DND-41 (cell line): ENCODE measurements at places on chromosomes 6 and 20.

DNA sequence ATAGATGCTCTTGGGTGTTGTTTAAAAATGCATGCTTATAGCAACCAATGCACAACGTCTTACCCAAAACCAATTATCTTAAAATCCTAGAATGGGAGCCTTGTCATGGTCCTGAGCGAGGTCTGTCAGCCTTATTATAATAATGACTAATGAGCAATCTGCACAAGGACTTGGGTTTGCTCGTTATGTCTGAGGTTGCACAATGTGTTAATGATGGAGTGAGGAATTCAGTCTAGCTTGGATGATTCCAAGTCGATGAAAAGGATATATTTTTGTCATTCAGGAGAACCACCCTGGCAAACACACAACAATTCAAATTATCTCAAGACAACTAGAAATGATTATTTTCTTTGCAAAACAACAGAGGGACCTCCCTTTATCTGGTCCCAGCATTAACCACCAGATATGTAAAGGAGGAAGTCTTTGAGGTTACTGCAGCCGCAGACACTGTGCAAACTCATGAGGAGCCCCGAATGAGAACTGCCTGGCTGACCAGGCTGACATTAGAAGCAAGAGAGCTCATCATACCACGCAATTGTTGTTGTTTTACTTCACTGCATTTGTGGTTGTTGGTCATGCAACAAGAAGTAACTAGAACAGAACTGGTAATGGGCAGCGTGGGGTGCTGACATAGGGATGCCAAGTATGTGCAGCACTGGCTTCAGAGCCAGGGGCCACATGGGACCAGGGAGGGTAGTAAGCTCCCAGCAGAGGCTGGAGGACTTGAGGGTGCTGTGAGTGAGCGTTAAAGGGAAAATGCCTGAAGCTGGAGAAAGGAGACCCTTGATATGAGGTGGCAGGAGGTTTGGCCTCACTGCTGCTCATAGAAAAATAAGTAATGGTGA lies 488.3 kb downstream of the CDH26 start:
- DNase-seq, result peak; percentile 45
- H3K4me3 ChIP-seq, result no peak overlapping the region
- no peak overlapping the region for H3K27ac ChIP-seq
- peaks cover 8% of the 10 kb centered on the region for H3K4me1 ChIP-seq
- no peaks in the 10 kb centered on the region for H3K36me3 ChIP-seq

DNA sequence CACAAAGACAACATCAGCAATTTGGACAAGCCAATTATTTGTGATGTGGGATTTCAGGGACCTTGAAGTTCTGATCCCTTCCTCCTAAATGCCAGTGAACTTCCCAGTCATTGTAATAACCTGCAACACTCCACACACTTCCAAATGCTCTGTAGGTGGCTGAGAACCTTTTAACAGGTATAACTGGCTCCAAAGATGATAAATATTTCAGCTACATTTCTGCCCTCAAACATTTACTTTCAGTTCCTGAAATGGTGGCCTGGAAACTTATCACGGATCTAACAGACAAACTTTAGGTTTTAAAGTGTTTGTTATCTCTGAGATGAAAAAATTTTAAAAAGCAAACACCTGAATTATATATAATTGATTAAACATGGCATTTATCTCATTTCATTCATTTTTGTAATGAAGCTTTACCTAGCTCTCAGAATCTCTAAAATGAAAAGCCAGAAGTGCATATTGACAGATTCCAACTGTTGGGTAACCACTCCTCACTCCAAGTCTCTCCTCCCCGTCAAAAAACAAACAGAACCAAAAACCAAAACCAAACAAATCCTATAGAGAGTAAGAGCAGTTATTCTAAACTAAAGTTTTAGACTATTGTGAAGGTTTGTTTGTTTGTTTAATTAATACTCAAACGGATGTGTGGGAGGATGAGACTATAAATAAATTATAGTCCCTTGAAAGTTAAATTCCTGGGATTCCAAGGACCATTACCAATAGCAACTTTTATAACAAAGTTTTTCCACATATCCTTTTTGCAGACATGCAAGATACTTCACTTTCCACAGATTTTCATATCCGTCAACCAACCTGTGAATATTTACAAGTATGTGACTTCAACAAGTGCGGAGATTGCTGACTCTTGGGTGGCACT lies 12.4 kb upstream of the KIAA0408 start:
- no peaks in the 10 kb centered on the region for H3K4me1 ChIP-seq
- DNase-seq, result no peak
- H3K4me3 ChIP-seq, result no peak overlapping the region
- H3K27ac ChIP-seq, result no peak overlapping the region
- no peaks in the 10 kb centered on the region for H3K27me3 ChIP-seq
- 0 out of 2 replicates have a peak, but pooled peaks cover 4% of the 10 kb centered on the region for H3K36me3 ChIP-seq

DNA sequence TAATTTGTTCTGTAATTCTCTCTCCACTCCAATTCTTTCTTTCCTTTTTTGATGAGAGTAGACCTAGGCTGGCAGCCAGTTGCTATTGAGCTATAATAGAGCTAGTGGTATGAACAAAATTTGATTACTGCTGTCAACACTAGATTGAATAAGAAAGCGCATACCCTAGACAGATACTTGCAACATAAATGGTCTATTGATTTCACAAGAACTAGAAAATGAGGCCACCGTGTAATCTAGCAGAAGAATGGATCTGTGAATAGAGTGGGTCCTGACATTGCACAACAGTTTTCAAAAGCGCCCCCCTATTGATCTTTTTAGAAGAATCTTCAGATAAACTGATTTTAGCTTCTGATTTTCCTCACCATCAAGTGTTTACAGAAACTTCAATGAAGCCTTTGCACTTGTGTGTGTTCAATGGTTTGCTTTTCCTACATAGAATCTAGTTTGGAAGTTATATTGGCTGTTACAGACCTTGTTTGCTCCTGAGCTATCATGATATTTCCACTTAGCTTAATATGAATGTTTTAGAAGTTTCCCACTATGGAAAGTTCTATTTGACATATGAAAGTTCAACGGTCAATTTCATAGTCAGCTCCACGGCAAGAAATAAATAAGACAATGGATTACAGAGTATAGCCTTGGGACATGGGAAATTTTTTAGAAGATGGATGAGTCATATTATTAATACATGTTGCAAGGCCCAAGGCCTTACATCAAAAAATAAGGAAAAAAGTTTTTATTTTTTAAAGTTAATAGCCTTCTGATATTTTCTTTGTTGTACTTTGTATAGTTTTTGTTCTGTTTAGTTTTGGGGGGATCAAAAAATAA lies 55.6 kb downstream of the UTRN start:
- peaks cover 57% of the 10 kb centered on the region for H3K4me1 ChIP-seq
- H3K36me3 ChIP-seq, result 0 out of 2 replicates have a peak, but pooled peaks cover 4% of the 10 kb centered on the region
- H3K4me3 ChIP-seq, result no peak overlapping the region
- H3K27ac ChIP-seq, result no peak overlapping the region
- H3K27me3 ChIP-seq, result no peaks in the 10 kb centered on the region

GRCh38 chr6:159969921-159970320 lies 1.0 kb downstream of the IGF2R start:
- DNase-seq, result peak; percentile 49
- peaks cover 60% of the 10 kb centered on the region for H3K4me1 ChIP-seq
- no peaks in the 10 kb centered on the region for H3K27me3 ChIP-seq
- H3K27ac ChIP-seq, result peak overlapping the region; percentile 79
- peak overlapping the region; percentile 76 for H3K4me3 ChIP-seq

- H3K27me3 ChIP-seq, result no peaks in the 10 kb centered on the region
- H3K27ac ChIP-seq, result no peak overlapping the region
- DNase-seq, result peak; percentile 63
- no peaks in the 10 kb centered on the region for H3K36me3 ChIP-seq
Observed at GRCh38 chr6:166515072-166515810, 71.2 kb downstream of the RAMACL start.

DNA sequence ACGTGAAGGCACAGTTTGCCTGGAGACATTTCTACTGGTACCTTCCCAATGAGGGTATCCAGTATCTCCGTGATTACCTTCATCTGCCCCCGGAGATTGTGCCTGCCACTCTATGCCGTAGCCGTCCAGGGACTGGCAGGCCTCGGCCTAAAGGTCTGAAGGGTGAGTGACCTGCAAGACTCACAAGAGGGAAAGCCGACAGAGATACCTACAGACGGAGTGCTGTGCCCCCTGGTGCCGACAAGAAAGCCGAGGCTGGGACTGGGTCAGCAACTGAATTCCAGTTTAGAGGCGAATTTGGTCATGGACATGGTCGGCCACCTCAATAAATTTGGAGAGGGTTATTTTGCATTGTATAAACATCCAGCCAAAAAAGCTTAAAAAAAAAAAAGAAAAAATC lies 420.3 kb upstream of the FLRT3 start:
- H3K4me3 ChIP-seq, result no peak overlapping the region
- no peaks in the 10 kb centered on the region for H3K27me3 ChIP-seq
- H3K4me1 ChIP-seq, result no peaks in the 10 kb centered on the region
- no peaks in the 10 kb centered on the region for H3K36me3 ChIP-seq

DNA sequence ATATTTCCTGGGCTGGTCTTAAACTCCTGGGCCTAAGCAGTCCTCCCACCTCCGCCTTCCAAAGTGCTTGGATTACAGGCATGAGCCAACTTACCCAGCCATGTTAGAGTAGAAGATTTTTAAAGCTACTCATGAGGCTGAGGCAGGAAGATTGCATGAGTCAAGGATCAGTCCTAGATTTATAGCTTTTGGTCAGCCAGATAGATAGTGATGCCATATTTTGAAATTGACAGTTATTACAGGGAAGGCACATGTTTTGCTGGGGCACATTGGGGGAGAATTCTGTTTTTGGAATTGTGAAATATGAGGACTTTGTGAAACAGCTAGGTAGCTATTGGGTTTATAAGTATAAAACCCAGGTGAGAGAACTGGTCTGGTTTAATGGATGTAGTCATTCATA lies 40.9 kb downstream of the DOP1A start:
- no peaks in the 10 kb centered on the region for H3K27me3 ChIP-seq
- no peak overlapping the region for H3K27ac ChIP-seq
- H3K36me3 ChIP-seq, result peaks cover 37% of the 10 kb centered on the region; the same call in 1 of the 2 replicates

- no peaks in the 10 kb centered on the region for H3K27me3 ChIP-seq
- peak; percentile 43 for DNase-seq
- H3K36me3 ChIP-seq, result peaks cover 12% of the 10 kb centered on the region
- peak overlapping the region; percentile 98 for H3K27ac ChIP-seq
- peaks cover 70% of the 10 kb centered on the region for H3K4me1 ChIP-seq
- H3K4me3 ChIP-seq, result peak overlapping the region; percentile 38
Observed at GRCh38 chr20:47355489-47356219, 845 bp downstream of the ZMYND8 start.

GRCh38 chr6:33786736-33787135 lies 2.2 kb downstream of the LEMD2 start:
- no peak for DNase-seq
- no peak overlapping the region for H3K4me3 ChIP-seq
- peaks cover 35% of the 10 kb centered on the region for H3K4me1 ChIP-seq
- H3K36me3 ChIP-seq, result peaks cover 60% of the 10 kb centered on the region
- no peaks in the 10 kb centered on the region for H3K27me3 ChIP-seq
- H3K27ac ChIP-seq, result peak overlapping the region; percentile 17

DNA sequence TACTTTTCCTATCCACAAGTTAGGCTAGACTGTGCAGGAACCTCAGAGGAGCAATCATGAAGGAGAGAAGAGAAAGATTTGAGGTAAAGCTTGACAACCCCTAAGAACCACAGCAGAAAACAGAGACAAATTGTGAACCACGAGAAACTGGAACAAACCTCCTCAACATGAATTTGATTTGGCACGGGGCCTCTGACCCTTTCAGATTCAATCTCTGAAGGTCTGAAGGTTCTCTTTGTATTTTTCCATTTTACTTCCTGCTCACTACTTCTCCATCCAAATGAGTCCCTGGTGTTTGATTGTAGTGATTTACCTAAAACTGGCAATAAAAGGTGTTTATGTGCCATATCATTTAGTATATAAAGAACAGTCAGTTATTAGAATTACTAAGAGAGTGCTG lies 126.1 kb upstream of the STXBP5 start:
- DNase-seq, result no peak
- H3K27me3 ChIP-seq, result peaks cover 2% of the 10 kb centered on the region
- H3K4me3 ChIP-seq, result no peak overlapping the region
- no peak overlapping the region for H3K27ac ChIP-seq

- H3K27me3 ChIP-seq, result no peaks in the 10 kb centered on the region
- H3K4me3 ChIP-seq, result no peak overlapping the region
- no peak overlapping the region for H3K27ac ChIP-seq
- no peak for DNase-seq
- H3K36me3 ChIP-seq, result no peaks in the 10 kb centered on the region
- no peaks in the 10 kb centered on the region for H3K4me1 ChIP-seq
Observed at GRCh38 chr6:167323111-167323510, 1.8 kb upstream of the TTLL2 start.

- no peak overlapping the region for H3K4me3 ChIP-seq
- DNase-seq, result peak; percentile 68
- peak overlapping the region; percentile 63 for H3K27ac ChIP-seq
- H3K27me3 ChIP-seq, result no peaks in the 10 kb centered on the region
- H3K36me3 ChIP-seq, result no peaks in the 10 kb centered on the region; the same call in 1 of the 2 replicates
Observed at GRCh38 chr6:21992178-21992967, 304.5 kb downstream of the PRL start.

GRCh38 chr20:37544386-37544785 lies 16.7 kb upstream of the BLCAP start:
- H3K4me3 ChIP-seq, result no peak overlapping the region
- DNase-seq, result no peak
- H3K4me1 ChIP-seq, result no peaks in the 10 kb centered on the region

- H3K27ac ChIP-seq, result no peak overlapping the region
- H3K27me3 ChIP-seq, result no peaks in the 10 kb centered on the region
- no peak for DNase-seq
- H3K4me3 ChIP-seq, result no peak overlapping the region
Observed at GRCh38 chr6:154986787-154987235, 8.3 kb upstream of the TIAM2 start.

GRCh38 chr6:98717322-98717877 lies 117.0 kb upstream of the POU3F2 start:
- no peaks in the 10 kb centered on the region for H3K27me3 ChIP-seq
- no peak for DNase-seq
- no peaks in the 10 kb centered on the region for H3K36me3 ChIP-seq
- no peak overlapping the region for H3K27ac ChIP-seq
- H3K4me3 ChIP-seq, result no peak overlapping the region

DNA sequence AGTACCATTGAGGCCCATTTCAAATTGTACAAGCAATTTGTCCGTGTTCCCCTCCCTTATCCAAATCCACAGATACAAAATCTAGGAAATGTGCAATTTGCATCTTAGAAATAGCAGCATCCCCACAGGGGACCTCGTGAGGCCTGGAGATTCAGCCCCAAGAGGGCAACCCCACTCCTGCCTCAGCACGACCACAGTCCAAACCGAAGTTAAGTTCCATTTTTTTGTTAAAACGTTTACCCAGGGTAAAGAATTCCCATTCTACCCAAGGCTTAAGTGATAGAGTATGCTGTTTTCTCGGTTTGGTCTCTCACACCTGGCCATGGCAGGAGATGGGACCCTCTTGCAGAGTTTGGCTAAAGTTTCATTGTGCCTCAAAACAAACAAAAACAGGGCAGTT lies 41.2 kb downstream of the PLCG1 start:
- no peaks in the 10 kb centered on the region for H3K27me3 ChIP-seq
- no peak overlapping the region for H3K4me3 ChIP-seq
- no peak overlapping the region for H3K27ac ChIP-seq
- H3K36me3 ChIP-seq, result peaks cover 53% of the 10 kb centered on the region
